ENCODE measurements at places on chromosomes 5 and 9.

DNA sequence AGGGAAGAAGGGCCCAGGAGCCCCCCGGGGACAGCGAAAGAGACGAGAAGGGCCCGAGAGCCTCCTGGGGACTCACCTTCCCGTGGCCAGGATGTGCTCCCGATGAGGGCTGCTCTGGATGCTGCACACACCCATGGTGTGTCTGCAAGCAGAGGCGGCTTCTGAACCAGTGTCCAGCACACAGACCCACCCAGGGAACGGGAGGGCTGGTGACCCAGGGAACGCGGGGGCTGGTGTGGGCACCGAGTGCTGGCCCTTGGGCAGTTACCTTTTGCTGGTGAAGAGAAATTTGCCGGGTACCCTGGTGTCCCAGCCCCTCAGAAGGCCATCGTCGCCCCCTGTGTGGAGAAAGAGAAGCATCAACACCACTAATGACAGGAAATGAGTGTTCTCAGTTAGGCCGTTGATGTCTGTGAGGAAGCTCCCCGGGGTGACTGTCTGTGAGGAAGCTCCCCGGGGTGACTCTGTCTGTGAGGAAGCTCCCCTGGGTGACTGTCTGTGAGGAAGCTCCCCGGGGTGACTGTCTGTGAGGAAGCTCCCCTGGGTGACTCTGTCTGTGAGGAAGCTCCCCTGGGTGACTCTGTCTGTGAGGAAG is 13.2 kb downstream of the MRPL41 start:
- DNase-seq, result no peak

DNA sequence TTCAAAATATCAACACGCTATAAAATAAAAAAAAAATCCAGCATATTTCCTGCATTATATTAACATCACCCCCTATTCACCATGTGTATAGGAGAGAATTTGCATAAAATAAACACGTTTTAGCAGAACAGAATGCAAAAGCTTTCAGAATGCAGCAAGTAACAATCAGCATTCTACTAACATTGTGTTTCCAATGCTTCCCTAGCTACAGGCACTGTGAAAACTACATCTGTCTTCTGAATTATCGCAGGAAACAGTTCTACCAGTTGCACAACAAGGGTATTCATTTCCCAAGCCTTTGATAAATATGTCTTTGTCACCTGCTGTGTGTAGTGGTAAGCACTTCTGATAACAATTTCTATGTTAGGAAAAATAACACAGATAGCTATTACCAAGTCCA is 1015.8 kb downstream of the CDH18 start:
- no peak for DNase-seq

DNA sequence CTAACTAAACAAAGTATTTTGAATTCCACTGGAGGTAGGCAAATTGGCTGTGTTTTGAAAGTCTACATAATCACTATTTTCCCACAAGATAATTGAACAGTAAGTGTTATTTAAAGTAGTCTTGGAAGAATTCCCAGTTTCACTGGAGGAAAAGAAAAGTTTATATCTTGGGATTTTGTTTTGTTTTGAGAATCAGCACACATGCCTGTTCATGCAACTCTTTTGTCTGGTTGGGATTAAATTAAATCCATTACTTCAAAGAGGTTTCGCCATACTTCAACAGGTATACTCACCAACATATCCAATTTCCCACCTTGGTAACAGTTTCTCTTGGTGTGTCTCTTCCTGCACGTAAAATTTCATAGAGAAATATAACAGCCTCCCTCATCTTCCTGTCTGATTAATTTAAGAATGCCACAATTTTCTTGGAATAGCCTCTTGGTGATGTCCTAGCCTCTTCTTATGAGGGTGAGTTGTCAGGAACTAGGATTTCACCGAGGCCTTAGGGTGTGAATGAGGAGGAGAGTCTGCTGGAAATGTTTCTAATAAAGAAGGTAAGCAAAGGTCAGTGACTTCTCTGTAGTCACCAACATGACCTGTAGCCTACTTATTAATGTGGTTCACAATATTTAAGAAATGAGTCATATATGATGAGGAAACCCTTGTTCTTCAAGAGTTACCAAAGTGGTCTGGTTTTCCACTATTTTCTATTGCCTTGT is 48.1 kb downstream of the ITGA2 start:
- no peak for DNase-seq

DNA sequence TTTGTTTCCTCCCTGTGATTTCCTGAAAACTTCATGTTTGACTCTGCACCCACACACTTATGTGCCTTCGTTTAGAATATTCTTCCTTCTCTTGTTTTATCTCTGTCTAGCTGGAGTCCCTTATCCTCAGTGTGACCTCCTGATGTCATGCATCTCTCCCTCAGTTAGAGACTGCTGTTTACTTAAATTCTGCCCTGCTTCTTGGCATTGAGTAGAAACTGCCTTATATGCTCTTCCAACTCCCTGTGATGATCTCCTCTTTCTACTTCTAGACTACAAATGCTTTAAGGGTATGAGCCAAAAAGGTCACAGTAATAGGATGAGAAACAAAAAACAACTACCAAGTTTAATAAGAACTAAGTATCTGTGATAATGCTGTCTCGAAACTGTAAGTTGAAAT is 12.2 kb downstream of the FGF10 start:
- no peak for DNase-seq

DNA sequence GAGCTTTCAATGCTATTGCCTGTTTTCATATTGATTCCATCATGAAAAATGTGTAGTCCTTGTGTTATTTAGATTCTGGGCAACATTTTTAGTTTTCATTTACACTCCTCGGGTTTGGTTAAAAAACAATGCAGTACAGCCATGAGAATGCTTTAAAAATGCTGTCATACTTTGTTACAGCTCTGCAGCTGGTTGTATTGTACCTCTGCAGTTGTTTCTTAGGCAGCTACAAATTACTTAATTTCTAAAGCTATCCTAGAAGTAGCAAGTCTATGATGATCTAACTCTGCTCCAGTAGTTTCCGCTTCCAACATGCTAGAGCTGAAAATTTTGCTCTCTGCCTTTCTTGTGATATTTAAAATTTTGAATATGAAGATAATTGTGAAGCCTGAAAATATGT is 20.2 kb downstream of the SNX18 start:
- no peak for DNase-seq

Measured in activated CD8-positive, alpha-beta memory T cell treated with anti-CD3 and anti-CD28 coated beads for 1 hour (primary cell).